ENCODE measurements at places on chromosomes 16 and 17.
A peak's percentile ranks its signal among the peaks of the same experiment; 100 is the strongest.

- DNase-seq = no peak
These were observed 26.6 kb downstream of the CCDC42 start for GRCh38 chr17:8718001-8718563.

DNA sequence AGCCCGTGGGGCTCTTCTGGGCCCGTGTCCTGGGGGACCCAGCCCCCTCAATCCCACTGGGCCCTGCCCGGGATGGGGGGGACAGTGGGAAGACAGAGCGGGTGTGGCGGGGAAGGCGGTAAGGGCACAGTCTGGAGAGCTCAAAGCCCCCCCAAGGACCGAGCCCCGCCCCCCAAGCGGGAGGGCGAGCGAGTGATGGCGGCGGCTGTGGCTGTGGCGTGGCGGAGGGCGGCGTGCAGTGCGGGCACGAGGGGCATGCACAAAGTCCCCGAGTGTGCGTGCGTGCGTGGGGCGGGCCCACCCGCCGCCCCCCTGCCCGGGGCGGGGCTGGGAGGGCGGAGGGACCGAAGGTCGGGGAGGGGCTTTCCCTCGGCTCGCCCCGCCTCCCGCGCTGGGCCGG is 3.6 kb upstream of the WDR24 start:
- DNase-seq = peak; percentile 31

DNA sequence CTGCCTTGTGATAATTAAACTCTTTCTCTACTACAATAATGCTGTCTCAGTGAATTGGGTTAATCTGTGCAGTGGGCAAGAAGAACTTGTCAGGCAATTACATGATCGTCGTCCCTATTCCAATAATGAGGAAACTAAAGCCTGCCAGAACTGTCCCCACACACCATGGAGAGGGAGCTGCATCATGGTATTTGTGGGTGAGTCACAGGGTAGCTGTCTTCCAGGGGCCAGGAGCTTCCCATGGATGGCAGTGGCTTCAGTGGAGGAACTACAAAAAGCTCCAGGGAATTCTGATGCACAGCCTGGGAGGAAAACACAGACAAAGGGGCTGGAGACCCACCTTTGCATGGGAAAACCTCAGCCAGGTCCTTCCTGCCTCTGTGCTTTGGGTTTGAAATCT is 83.3 kb upstream of the C16orf82 start:
- no peak for DNase-seq

GRCh38 chr17:29570521-29570920 is 2.0 kb downstream of the TP53I13 start:
- no peak for DNase-seq

DNA sequence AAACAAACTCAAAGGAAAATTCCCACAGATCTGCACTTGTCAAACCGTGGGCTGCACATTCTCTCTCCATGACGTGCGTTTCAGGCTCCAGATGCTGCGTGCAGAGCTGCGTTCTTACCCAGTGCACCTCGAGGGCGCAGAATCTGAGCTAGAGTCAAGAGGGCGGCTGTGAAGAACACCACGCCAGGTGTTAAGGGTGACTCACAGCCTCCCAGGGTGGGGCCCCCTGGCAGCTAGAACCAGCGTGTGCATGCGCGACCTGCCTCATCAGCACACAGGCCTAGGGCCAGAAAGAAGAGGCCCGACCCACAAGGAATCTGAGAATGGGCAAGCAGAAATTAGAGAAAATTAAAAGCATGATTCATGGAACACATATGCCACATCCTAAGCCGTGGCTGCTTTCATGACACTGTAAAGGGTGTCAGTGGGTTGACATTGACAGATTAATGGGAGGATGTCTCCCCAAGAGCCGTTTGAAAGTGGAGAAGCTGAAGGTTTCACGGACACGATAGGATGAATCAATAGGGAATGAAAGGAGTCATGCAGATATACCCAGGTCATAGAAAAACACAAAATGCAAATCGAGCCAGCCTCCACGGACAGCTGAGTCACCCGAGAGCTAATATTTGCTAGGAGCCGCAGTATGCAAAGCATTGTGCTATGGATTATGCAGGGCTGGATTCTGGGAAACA is 29.0 kb downstream of the MARCHF10 start:
- no peak for DNase-seq

DNA sequence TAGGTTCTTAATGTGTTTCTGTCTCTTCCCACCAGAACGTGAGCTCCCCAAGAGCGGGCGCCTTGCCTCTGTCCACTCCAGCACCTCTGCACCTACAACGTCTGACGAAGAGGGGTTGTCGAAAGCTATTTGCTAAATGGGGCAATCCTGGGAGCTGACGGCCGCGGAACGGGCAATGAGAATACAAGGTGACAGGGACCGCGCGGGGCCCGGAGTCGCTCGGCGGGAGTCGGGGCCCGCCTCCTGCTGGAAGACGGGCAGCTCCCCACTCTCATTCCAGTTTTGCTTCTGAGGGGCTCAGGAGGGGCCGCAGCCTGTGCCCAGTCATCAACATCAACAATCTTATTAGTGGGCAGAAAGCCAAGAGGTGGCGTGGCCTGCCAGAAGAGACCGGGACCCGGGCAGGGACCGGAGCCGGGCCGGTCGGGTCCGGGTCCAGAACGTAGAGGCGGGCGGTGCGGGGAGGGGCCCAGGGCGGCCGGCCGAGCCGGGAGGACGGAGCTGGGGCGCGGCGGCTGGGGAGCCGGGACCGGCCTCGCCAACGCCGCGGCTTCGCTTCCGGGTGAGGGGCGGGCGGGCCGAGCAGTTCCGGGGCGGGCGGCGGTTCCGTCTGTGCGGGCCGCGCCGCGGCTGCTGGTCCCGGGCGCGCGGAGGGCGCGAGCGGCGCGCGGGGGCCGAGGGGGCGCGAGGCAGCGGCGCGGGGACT is at the start of gene MOSMO:
Gene MOSMO (plus strand): TSS at position 603 of the 706 bp plus-strand sequence. CDS start 191 bp downstream, outside the sequence.
- DNase-seq = peak; percentile 45

DNA sequence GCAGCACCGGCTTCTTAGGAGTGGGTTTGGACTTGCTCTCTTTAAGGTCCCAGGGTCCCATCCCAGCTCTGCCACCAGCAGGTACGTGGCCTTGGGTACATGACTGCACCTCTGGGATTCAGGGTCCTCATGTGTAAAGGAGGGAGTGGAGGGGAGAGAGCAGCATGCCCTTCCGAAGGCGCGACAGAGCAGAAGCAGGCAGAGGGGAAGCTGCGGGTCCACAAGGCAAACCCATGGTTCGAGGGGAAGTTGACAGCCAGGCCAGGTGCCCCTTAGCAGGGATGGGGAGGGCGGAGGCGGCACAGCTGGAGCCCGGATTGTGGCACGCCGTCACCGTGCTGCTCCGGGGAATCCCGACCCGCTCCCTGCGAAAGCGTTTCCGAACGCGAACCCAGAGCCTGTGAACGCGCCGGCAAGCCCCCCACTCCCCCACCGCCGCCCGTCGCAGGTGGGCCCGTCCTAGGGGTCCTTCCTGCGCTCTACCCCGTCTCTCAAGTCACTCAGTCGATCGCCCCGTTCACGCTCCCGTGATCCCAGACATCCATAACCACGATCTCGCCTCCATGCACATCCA is 4.1 kb upstream of the TBX2 start:
- DNase-seq = no peak

- DNase-seq = no peak
These were observed 47.1 kb downstream of the SLC6A4 start for GRCh38 chr17:30188211-30188939.

GRCh38 chr16:49276646-49277385 is 4.8 kb downstream of the CBLN1 start:
- DNase-seq = no peak

DNA sequence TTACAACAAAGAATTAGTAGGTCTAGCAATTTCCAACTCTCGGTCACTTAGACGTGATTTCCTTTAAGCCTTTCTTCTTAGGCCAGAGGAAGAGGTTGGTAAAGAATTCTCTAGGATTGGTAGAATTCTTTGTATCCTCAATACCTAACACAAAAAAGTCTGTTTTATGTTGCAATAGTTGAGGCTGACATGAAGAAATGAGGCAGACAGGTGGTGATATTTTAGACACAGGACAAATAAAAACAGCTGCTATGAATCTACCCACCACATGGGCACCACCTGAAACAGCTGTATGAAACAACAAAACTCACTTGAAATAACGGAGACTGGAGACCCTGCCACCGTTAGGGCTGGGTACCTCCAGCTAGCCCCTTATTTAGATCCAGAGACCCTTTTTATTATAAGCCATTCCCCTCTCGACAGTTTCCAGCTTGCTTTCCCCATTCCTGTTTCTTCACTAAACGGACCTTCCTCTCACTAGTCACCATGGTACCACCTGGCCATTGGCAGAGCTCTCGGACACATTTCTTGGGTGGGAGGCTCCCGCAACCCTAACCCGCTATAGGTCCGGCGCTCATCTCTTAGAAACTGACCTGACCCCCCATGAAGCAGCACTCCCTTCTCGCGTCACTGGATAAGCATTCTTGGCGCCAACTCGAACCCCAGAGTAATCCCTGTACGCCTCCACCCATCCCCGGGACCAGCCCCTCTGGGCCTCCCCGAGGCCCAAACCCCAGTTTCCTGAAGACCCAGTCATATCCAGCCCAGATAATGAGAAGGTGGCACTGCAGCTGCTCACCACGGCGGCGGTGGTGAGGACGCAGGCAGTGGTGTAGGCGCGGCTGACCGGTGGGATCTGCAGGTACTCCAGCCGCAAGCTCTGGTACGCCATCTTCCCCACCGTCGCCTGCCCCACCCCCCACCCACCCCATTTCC is at the start of gene DERL2:
Gene DERL2 (minus strand): TSS at position 909 of the 936 bp plus-strand sequence. CDS start 17 bp downstream, at position 892.
- no peak for DNase-seq

GRCh38 chr16:75306099-75306762 is 54.8 kb upstream of the BCAR1 start:
- no peak for DNase-seq

- DNase-seq = no peak
These were observed 42.9 kb downstream of the AMFR start for GRCh38 chr16:56382459-56382858.

DNA sequence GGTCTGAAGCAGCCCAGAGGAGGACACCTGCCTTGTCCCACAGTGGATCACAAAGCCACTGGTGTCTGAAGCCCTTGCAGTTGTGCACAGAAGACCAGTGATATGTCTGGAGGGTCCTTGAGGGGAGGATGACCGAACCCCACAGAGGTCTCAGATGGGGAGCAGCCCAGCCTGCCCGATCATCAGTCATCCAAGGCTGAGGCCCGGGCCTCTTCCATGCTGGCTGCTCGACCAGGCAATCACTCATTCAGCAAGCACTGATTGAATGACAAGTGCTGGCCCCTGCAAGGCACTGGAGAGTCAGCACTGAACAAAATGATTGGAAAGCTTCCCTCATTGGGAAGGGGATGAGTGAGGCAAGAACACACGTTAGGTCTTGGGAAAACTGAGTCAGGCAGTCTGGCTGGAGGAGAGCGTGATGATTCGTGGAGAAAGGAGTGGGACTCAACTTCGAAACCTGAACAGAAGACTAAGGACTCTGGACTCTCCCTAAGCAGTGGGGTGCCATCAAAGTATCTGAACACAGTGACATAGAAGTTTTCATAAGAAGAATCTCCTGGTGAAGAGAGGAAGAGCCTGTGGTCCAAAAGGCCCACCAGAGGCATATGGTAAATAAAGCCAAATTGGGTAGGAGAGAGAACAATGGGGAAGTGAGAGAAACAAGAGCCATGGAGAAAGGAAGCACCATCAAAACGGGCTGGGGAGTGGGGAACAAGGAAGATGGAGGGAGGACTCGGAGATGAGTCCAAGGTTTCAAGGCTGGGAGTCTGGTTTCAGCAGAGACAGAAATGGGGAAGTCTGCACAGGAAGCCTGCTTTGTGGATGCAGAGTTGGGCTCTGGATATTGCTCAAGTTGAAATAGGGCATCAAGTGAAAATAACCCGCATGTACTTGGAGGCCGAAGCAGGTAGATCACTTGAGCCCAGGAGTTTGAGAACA is 10.2 kb downstream of the PIK3R5 start:
- DNase-seq = no peak

DNA sequence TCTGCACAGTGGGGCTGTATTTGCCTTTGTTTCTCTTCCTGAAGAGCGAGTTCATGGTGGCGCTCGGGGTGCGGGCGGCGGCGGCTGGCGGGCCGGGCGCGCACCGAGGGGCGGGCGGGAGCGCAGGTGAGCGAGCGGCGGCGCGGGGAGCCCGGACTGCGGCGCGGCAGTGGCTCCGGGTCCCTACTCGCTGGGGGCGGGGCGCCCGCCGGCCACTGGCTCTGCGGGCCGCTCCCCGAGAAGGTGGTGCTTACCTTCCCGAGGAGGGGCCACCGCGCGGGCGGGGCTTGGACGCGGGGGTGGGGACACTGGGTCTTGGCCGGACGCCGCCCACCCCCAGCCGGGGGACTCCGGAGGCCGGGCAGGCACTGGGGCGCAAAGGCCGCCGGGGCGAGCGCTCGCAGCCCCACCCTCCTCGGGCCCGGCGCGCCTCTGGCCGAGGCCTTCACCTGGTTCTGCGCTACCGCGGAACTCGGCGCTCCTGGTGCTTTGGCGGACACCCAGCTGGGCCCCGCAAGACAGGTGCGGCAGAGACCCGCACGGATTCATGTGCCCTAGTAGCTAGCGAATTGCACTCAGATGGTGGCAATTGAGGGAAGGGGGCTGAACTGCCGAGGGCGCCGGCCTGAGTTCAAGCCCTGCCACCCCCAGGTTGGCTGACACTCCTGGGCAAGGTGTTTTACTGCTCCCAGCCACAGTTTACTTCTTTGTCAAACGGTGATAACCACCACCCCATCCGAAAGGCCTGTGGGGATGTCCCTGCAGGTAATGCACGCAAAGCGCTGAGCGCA is at the start of gene PPL:
Gene PPL (minus strand): TSS at position 158 of the 791 bp plus-strand sequence. CDS start 103 bp downstream, at position 55.
- DNase-seq = no peak

DNA sequence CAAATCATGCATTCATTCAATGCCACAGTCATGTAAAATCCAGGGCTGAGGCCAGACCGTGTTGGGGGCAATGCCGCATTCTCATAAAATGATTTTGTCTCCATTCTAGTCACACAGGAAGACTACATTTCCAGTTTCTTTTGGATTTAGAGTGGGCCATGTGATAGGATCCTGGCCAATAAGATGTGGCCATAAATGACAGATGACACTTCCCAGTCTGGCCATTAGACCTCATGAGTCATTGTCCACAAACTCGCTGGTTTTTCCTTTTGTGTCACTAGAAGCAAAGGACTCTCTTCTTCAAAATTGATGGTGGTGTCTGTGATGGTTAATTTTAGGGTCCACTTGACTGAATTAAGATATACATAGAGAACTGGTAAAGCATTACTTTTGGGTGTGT is 352.3 kb downstream of the UTP18 start:
- no peak for DNase-seq

- DNase-seq = no peak
These were observed at the start of gene KRTAP4-6 for GRCh38 chr17:41140360-41141131. Gene KRTAP4-6 (minus strand): TSS chr17:41140544. CDS start chr17:41140487, 57 bp downstream.

GRCh38 chr16:27514806-27515205 is 34.9 kb downstream of the GTF3C1 start:
- no peak for DNase-seq

DNA sequence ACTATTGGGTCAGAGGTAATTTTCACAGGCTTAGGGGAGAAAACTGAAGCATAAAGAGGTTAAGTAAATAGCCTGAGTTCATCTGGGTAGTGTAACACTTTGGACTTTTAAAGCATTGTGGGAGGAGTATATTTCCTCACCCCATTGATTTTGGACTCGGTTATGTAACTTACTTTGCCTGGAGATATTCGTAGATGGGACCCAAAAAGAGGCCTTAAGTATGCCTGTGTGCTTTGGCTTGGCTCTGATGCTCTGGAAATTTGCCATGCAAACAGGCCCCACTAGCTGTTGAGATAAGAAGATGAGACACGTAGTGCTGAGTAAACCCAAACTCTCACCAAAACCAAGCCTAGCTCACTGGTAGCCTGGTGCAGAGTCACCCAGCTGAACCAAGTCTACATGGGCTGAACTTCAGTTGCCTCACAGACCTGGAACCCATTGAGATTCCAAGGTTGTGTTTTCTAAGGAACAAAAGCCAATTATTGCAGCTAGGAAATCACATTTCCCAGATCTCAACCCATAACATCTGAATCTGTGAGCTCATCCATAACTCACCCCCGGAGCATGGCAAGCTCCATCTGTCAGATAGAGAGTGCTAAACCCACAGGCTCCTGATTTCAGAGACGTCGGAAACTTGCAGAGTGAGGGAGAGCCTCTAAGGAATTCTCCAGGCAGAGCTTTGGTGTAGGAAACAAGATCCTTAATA is 536.0 kb upstream of the C16orf82 start:
- DNase-seq = no peak
